ENCODE measurements at places on chromosomes 7 and 10. TPM values are rescaled to one million over a fixed set of nuclear protein-coding genes. Genes with fewer than 3 reads are reported as not detected.

DNA sequence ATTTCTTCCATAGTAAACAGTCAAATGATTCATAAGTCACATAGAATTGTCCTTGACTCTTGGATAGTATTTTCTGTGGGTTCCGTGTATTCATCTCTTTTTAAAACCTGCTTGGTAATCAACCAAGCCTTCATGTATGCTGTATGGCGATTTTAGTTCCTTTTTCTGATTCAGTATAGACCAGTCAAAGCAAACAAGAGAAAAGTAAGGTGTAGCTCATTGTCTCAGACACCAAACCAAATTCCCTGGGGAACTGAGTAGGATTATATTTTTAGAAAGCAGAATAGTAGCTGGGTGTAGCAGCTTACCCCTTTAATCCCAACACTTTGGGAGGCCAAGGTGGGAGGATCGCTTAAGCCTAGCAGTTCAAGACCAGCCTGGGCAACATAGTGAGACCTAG is 240.5 kb downstream of the BBS9 start:
- DNase-seq = no peak

Gene EFCAB10
- total RNA-seq = not detected

DNA sequence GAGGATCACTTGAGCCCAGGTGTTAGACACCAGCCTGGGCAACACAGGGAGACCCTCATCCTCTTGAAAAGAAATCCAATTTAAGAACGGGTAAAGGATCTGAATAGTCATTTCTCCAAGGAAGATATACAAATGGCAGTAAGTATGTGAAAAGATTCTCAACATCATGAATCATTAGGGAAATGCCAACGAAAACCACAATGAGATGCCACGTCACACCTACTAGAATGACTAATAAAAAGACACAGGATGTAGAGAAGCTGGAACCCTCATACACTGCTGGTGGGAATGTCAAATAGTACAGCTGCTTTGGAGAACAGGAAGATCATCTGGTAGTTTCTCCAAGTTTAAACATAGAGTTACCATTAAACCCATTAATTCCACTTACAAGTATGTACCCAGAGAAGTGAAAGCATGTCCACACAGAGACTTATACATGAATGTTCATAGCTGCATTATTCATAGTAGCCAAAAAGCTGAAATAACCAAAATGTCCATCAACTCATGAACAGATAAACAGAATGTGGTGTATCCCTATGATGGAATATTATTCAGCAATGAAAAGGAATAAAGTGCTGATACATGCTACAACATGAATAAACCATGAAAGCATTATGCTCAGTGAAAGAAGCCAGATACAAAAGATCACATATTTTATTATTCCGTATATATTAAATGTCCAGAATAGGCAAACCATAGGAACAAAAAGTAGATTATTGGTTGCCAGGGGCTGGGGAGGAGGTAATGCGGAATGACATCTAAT is 13.1 kb upstream of the ZMIZ2 start:
- DNase-seq = no peak

DNA sequence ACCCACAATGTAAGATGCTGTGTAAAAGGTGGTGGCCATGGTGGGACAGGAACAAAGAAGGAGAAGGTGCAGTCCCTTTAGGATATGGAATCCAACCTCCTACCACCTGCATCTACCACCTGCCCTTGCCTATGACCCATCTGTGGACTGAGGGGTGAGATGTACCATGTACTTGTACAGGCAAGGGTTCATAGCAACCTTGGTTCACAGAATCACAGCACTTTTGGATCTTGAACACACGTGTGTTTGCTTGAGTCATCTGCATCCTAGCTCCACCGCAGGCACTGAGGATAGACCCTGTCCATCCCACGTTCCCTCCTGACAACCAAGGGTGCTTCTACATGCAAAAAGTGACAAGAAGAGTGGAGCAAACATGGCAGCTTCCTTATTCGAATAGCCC is 162.3 kb downstream of the GFRA1 start:
- DNase-seq = peak; percentile 19

DNA sequence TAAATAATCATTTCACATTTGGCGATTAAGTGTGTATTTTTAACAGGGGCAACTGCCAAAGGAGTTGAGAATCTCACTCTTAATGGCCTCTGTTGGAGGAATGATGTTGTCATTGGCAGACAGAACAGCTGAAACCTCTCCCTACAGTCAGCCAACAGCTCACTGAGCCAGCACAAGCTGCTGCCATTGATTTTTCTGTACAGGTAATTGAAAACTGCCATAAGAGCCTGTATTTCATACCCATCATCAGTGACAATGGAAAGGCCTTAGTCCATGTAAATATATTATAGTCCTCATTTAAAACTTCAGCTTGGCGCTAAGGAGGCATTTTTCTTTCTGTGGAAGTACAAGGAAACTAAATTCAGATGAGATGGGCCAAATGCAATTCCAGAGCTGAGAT is 28.1 kb upstream of the PTN start:
- DNase-seq = no peak

Gene CCDC172
- not detected for total RNA-seq

DNA sequence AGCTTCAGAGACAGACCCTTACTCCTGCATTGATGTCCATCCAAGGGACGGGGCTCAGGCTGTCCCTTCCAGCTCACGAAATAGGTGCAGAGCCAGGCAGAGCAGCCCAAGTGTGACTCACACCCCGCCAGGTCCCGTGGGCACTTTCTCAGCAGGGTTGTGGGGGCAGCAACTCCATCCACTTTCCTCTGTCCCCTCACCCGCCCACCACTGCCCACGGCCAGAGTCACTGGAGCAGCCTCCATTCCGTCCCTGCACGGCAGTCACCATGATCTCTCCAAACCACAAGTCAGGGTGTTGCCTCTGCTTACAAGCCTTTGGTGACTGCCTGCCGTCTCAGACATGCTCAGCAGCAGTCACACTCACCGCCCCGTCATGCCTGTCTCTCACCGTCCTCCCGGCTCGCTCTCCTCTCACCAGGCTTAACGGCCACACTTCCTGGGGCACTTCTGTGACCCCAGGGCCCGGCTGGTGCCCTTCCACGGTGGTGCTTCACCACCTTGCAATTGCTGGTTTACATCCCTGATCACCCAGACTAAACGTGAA is 39.3 kb downstream of the CALML3 start:
- peak; percentile 45 for DNase-seq

Gene SPDYE5
- 0.39 TPM for total RNA-seq

Gene MYH16
- total RNA-seq = not detected

DNA sequence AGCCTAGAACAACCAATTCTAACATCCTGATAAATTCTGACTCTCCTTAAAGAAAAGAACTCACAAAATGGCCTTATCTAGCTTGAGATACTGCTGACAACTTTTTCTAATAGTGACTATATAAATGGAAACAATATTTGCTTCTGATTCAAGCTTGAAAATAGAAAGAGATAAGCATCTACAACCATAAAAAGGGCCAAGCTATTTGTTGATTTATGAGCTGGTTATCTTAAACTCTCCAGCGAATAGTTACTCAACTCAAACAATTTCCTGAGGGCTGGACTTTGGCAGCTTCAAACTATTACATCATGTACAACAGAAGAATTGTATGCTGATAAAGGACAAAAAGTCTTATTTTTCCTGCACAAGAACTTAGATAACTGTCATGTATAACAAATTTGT is 4.6 kb downstream of the USP54 start:
- DNase-seq = no peak

GRCh38 chr10:72257051-72257892 is 16.5 kb upstream of the DDIT4 start:
- no peak for DNase-seq

Gene PAX4
- not detected for total RNA-seq

DNA sequence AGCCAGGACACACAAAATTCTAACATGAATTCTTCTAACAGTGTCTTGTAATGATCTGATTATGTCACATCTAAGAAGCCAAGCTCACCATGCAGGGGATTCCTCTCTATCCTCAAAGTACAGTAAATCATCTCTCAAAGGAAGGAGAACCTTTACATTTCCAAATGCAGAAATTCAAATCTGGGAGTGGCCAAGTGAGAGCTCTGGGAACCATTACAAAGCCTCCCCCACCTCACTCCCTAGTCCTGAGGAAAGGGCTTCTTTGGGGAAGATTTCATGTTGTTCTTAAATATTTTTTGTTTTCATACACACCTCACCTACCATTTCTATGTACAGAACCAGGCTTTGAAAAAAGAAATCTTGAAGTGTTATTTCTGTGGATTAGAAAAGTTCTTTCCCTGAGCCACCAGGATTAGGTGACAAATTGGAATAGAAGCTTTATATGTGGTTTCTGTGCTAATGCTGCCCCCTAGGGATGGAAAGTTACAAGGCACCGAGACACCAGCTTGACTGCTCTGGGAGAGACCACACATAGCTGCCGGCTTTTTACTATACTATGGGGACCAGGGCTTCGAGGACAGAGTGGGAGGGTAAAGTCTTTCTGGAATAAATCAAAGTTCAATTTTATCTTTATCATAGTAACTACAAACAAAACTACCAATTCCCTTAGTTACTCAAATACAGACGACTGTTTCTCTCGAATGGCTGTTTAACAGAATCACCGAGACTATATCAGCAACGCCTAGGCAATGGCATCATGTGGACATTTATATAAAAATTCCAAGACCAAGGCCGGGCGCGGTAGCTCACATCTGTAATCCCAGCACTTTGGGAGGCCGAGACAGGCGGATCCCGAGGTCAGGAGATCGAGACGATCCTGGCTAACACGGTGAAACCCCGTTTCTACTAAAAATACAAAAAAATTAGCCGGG is 116.1 kb downstream of the RNF216 start:
- peak; percentile 80 for DNase-seq
